ENCODE measurements at places on chromosomes 1 and 21.
A peak's percentile ranks its signal among the peaks of the same experiment; 100 is the strongest.

GRCh38 chr1:115136106-115136505, 46.8 kb upstream of the TSPAN2 start:
- DNase-seq = no peak

DNA sequence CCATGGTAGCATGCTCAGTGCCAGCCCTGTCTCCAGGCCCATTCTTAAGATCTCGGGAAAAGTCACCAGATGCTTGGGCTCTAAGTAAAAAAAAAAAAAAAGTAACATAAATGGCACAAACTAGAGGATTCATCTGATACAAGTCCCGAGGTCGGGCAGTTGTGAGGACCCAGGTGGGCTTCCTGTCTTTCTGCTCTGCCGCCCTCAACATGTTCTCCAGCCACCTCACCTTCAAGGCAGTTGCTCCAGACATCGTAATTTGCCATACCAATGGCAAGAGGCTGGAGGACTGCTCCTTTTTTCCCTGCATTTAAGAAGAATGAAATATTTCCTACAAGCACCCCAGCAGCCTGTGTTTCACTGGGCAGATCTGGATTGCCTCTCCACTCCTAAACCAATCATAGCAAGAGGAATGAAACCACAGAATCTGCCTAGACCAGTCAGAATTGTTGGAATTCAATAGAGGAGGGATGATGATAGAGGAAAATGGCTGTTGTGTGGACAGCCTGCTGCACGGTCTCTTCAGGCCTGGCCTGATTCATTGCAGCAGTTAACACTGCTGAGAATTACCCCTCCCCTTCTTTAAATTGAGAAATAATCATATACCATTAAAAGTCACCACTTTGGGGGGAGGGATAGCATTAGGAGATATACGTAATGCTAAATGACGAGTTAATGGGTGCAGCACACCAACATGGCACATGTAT, 5.4 kb downstream of the HMGN2 start:
- no peak for DNase-seq

DNA sequence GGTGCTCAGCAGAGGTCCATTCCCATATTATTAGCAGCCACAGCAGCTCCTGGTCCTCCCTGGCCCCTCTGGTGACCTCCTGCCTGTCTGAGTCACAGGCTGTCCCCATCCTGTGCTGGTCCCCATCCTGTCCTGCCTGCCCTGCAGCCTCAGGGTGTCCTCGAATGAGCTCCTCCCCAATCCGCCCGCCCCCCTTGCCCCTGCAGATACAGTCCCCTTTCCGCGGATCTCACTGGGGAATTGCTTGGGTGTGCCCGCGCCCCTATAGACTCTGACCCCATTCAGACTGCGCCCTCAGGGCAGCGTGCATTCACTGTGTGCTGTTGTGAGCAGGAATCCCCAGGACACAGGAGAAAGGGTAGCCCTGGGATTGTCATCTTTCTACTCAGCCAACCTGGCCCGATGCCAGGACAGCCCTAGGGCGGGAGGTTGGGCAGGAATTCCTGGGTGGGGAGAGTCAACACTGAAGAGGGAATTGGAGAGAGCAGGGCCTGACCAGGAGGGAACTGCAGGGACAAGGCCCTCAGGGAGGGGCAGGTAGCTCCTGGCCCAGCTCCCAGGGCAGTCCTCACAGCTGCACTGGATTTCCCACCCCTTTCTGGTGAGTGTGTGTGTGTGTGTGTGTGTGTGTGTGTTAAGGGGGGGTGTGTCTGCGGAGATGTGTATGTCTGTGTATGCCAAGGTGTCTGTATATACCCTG, 1.1 kb upstream of the GUCA2A start:
- no peak for DNase-seq

DNA sequence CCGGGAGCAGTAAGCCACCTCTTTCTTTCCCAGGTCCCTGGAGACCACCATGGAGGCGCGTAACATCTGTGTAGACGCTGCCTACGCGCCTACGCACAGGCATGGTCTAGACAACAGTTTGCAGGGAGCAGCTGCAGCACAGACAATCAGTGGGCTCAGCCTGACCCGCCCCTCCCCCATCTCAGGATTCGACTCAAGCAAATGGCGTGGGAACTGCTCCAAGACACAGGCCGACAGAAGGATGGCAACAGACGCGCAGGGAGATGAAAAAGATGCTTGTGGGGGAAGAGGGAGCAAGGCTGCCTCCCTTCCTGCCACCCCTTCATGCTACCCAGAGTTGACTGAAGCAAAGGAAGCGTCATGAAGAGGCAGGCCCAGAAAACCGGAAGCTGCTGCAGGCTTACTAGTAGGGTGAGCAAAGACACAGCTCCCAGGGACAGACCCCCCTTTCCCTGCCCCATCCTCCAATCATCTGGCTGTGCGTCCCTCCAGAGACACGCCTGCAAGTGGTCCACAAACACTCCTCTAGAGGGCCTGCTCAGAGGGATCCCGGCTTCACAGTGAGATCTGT, 19.5 kb downstream of the STK40 start:
- peak; percentile 52 for DNase-seq

DNA sequence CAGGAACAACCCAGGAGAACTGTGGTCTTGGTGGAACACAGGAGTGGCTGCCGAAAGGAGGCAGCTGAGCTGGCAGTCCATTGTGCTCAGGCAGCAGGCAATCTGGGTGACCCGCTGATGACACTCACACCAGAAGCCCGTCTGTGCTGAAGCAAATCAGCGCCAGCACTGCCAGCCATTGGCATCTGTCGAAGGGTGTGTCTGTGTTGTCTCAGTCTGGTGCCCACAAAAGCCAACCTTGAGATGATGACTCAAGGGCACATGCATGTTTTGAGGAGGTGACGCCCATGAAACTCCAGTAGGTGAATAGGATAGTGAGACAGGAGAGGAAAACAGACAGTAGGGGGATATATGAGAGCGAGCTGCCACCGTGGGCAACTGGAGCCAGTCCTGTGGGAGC, 167.3 kb downstream of the KAZN start:
- DNase-seq = no peak

DNA sequence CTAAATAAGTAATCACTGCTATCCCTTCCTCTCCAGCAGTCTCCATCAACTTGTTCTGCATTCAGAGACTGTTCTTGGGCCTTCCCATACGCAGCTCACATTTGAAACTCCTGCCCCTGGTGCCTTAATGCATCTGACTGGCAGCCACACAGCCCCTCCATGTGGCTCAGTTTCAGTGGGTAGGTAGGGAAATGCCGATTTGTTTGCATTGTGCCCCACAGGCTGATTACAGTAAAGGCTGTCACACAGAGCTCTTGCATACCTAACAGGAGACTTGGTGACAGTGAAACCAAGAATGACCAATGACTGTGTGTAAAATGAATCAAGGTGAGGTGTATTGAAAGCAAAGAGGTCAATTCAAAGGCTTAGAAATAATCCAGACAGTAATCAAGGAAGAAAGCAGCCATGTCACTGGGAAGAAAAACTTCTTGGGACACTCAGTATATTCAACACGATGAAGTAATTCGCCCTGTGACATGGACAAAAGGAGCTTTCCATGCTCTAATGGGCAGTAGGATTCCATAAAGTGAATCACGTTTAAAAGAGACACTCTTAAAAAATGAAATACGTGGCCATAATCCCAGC, 12.7 kb upstream of the B3GALNT2 start:
- DNase-seq = no peak

GRCh38 chr21:31337996-31338907, 5.8 kb downstream of the TIAM1 start:
- no peak for DNase-seq

- no peak for DNase-seq
These were observed 411.0 kb upstream of the ESRRG start for GRCh38 chr1:217133958-217134856.

- DNase-seq = no peak
These were observed 774 bp upstream of the ANGPTL7 start for GRCh38 chr1:11188381-11188780.

- no peak for DNase-seq
These were observed 92.4 kb downstream of the EIF4G3 start for GRCh38 chr1:21084111-21084810.

GRCh38 chr1:183622013-183622412, 13.6 kb downstream of the ARPC5 start:
- DNase-seq = no peak

GRCh38 chr1:244254467-244254866, 197.2 kb downstream of the ADSS2 start:
- DNase-seq = no peak

- no peak for DNase-seq
These were observed 605.3 kb upstream of the USP24 start for GRCh38 chr1:55820501-55820900.

All from activated naive CD4-positive, alpha-beta T cell (primary cell).